ENCODE measurements at places on chromosomes 6 and 20. TPM values are rescaled to one million over a fixed set of nuclear protein-coding genes. Genes with fewer than 3 reads are reported as not detected.

SPDEF gene
- total RNA-seq: 73.5 TPM

COL9A3 gene
- 2.3 TPM for total RNA-seq

STMN3 gene
- 2.9 TPM for total RNA-seq

DNA sequence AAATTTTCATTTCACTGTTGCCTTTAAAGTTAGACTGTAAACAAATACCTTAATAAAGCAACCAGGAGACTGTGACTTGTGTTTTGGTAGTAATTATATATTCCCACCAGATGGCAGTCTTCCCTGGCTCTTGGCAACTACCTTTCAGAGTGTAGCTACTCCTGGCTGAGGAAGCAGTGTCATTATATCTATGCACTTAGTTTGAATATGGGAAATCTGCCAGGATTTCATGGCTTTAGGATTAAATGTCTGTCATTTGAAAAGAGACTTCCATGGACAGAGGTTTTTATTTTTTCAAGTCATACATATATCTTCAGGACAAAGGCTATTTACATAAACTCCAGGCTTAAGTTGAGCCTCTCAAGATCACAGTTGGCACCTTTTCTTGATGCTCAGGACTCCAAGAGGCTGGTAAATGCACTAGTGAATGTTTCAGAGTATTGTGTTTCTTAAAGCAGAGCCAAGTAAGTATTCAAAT, 160.1 kb downstream of the C6orf58 start:
- no peak for DNase-seq

GRCh38 chr6:52022675-52023074, 64.7 kb downstream of the PKHD1 start:
- DNase-seq: no peak

GRCh38 chr6:53033764-53034163, 31.4 kb upstream of the FBXO9 start:
- no peak for DNase-seq

DNA sequence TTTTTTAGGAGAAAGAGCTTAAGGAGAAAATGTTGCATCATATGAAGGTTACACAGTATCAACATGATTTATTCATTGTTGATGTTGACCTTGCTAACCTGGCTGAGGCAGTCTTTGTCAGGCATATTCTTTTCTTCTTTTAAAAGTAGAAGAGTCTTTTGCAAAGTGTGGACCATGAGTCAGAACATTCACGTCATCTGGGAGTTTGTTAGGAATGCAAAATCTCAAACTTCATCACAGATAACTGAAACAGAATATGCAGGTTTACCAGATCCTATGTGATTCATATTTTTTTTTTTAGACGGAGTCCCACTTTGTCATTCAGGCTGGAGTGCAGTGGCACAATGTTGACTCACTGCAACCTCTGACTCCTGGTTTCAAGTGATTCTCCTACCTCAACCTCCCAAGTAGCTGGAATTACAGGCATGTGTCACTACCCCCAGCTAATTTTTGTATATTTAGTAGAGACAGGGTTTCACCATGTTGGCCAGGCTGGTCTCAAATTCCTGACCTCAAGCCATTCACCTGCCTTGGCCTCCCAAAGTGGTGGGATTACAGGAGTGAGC, 530.4 kb upstream of the BTBD3 start:
- DNase-seq: no peak

All from left colon (tissue), 2 donors.